NCI-H187 treated with DMSO at 0.1 percent for 48 hours (cell line): ENCODE measurements at places on chromosomes 7 and 10.

- DNase-seq = no peak
Observed at GRCh38 chr7:73921623-73922528, 60.9 kb downstream of the TMEM270 start.

DNA sequence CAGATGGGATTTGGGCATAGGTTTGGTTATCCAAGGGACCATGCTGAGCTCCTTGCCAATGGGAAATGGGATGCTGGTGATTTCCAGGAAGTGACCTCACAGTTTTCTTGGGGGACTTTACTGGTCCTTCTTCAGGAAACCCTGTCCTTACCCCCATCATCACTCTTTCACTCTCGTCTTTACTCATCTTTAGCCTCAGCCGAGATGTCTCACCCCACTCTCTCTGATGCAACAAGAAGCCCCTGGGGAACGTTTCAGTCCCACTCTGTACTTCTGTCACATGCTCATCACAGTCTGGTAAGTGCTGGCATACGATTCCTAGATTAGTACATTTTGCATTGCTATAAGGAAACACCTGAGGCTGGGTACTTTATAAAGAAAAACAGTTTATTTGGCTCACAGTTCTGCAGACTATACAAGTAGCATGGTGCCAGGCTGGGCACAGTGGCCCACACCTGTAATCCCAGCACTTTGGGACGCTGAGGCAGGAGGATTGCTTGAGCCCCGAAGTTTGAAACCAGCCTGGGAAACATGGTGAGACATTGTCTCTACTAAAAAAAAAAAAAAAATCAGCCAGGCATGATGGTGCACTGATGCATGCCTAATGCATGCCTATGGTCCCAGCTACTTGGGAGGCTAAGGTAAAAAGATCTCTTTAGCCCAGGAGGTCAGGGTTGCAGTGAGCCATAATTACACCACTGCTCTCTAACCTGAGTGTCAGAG, 63.5 kb upstream of the VKORC1L1 start:
- no peak for DNase-seq

GRCh38 chr7:1769286-1770200, 99.5 kb downstream of the ELFN1 start:
- DNase-seq = no peak

- no peak for DNase-seq
Observed at GRCh38 chr7:2814186-2814945, 29.7 kb downstream of the GNA12 start.

GRCh38 chr10:29471544-29471859, 163.3 kb downstream of the SVIL start:
- no peak for DNase-seq

- no peak for DNase-seq
Observed at GRCh38 chr10:62373995-62374861, at the start of gene ZNF365. TSS of gene ZNF365 (plus strand) at chr10:62374369. CDS start at chr10:62376194, 1,825 bp downstream.

- no peak for DNase-seq
Observed at GRCh38 chr10:93437086-93437945, 44.8 kb downstream of the MYOF start.

DNA sequence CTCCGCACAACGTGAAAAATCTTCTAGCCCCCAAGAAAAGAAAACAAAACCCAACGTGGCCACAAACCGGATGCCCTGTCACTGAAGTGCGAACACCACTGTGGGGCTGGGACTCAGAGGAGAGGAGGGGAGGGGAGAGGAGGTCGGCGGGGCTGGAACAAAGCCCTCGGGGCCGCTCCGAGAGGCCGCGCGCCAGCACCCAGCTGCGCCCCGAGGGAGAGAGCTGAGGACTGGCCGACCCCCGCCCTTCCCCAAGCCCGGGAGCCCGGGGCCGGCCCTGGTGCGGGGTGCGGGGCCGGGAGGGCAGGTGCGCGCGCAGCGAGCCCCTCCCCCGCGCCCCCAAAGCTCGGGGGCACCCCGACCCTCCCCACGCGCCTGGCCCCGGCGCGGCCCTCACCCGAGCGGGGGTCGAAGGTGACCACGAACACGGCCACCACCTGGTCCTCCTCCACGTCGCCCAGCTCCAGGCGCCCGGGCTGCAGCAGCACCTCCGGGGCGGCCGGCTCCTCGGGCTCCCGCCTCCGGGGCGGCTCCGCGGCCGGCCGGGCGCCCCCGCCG, 398 bp downstream of the DENND11 start:
- no peak for DNase-seq

- DNase-seq = no peak
Observed at GRCh38 chr7:72337390-72338167, 74.6 kb downstream of the CALN1 start.

DNA sequence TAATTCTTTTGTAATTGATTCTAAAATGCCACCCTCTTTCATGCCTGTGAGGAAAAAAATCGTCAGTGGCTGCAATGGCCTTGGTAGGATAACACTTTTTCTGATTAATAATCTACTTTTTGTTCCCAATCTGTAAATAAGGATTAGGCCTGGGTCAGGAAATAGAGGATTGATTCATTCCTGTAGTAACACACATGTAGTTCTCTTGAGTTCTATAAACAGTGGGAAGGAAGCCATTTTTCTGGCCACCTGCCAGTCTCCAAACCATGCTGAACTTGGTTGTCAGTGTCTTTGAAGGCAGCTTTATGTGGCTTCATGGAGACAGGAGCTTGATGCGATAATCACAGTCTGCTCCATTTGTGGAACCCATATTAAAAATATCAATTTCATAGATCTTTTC, 169.3 kb upstream of the NFE2L3 start:
- DNase-seq = no peak

DNA sequence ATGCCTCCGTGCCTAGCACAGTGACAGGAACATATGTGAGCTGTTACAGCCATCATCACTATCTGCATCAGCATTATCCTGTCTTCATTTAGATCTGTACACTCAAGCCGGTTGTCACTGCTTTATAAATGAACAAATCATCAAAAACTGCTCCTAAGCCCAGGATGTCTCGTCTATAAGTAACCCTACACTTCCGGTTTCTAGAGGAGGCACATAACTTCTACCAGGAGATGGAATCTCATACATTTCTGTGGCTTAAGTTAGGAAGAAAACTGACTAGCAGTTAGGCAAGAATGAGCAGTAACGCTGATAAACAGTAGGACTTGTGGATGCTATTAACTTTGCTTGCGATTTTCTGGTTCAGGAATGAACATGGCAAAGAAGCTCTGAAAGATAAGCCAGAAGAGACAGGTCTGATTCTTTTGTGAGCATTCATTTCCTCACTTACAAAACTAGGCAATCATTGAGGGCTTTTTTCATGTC, 1199.2 kb downstream of the SORCS3 start:
- DNase-seq = no peak

DNA sequence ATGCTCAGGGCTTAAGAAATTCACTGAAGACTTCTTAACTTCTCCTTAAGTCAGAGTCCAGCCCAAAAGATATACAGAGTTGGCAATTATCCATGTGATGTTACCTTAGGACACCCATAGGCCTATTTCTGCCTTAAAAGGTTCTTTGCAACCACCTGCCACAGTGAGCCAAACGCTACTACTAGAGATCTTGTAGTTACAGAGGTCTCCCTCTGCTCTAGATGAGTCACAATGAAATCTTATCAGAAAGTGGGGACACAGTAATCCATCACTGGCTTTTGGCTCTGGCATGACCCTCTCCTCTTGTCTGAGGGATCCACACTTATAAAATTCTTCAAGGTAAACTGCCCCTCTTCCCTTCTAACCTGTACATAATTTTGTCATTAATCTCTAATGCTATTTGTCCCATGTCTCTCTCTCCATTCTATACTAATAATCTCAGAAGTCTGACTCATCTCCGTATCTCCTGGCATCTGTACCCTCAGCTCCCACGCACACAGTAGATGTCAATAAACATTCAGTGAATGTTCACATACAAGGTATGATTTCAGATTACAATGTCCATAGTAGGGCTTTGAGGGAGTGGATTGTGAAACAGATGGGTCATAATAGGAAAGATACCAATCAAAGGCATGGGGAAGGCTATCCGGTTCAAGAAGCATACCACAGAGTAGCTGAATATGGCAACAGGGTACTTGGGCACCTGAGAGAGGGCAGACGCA, 112.1 kb downstream of the SGMS1 start:
- DNase-seq = no peak

GRCh38 chr7:108178398-108178797, 48.2 kb upstream of the LAMB4 start:
- peak; percentile 94 for DNase-seq

- DNase-seq = no peak
Observed at GRCh38 chr7:151410405-151411390, 860 bp upstream of the WDR86 start.

DNA sequence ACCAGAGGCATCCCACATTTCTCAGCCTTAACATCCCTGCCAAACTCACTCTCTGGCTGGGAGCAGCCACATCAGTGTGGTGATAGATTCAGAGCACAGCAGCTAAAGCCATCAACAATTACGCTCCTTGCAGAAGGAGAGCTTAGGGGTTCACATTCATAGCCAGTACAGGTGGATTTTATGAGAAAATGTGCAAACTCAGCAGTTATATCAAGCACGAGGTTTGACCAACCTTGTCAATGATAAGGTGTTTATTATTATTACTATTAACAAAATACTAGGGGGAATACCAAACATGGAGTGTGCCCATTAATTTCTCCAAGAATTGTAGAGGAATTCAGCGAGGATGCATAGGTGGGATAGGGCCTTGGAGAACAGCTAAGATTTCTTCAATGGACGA, 362.3 kb downstream of the WDR11 start:
- no peak for DNase-seq

DNA sequence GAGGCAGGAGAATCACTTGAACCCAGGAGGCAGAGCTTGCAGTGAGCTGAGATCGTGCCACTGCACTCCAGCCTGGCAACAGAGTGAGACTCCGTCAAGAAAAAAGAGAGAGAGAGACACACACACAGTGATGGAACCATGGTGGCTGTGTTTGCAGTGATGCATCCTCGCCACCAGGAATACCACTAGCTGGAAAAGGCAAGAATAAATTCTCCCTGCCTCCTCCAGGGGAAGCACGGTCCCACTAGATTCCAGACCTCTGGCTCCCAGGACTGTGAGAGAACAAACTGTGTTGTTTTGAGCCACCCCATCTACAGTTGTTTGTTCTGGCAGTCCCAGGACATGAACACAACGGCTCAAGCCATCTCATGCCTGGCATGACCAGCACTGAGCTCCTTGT, 320.3 kb upstream of the FOXK1 start:
- DNase-seq = no peak

- DNase-seq = no peak
Observed at GRCh38 chr7:120920591-120921274, 29.8 kb upstream of the ING3 start.

DNA sequence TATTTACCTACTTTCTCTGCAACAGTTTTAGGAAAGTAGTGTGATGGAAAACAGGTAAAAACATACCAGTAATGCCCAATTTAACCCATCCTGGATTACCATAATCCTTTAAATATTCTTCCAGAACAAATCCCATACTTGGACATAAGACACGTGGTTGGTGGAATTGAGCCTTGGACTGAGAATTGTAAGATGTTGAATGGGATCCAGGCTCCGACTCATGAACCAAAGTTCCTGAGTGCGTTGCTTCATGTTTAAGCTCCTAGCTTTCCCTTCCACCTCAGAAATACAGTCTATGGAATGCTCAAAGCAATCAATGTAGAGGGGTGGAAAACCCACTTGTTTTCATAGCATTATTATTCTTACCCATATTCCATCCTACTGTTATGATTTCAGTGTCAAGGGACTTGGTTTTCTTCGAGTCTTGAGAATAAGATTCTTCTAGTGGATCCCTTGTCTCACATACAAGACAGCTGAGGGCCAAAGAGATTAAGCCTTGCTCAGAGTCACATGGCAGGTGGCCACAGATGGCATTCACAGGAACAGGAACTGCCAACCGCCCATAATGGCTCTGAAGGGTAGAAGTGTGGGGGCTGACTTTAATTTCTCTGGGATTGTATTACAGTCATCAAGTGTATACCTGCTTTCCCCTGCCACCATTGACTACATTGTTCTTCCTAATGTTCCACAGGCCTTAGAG, 171.2 kb downstream of the GFRA1 start:
- no peak for DNase-seq

- DNase-seq = no peak
Observed at GRCh38 chr10:21184216-21184615, 287.1 kb upstream of the NEBL start.

DNA sequence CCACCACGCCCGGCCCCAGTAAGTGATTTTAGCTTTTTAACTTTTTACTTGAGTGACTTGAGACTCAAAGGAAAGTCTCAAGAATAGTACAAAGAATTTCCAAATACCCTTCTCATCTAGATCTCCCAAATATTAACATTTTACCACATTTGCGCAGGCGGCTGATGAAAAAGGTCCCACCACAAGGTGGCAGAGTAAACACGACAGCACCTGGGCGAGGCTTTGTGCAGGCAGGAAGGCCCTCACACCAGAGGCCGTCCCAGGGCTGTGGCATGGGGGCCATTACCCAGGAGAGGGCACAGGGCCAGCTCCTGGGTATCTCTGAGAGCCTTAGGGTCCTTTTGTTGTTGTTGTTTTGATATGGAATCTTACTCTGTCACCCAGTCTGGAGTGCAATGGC, 50.0 kb upstream of the WIPI2 start:
- no peak for DNase-seq

DNA sequence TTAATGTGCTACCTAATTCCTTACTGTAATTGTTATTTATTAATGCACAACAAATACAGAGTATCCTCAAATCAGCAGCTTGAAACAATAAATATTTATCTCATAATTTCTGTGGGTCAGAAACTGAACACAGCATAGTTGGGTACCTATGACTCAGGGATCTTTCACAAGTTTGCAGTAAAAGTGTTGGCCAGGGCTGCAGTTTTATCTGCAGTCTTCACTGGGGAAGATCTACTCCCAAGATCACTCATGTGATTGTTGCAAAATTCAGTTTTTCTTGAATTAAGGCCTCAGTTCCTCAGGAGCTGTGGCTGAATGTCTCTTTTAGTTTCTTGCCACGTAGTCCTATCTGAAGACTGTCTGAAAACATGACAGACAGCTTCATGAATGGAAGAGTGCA, 237.8 kb downstream of the ZWINT start:
- DNase-seq = no peak

GRCh38 chr7:88150033-88150432, 69.8 kb downstream of the SRI start:
- DNase-seq = no peak

- no peak for DNase-seq
Observed at GRCh38 chr10:90998733-90999511, 78.0 kb upstream of the ANKRD1 start.

- DNase-seq = no peak
Observed at GRCh38 chr7:28556025-28556424, 143.7 kb downstream of the CREB5 start.

GRCh38 chr7:65239707-65240352, 133.8 kb upstream of the ZNF92 start:
- no peak for DNase-seq

GRCh38 chr7:3895341-3896116, 594.5 kb downstream of the SDK1 start:
- DNase-seq = no peak

- no peak for DNase-seq
Observed at GRCh38 chr7:106041140-106041717, 70.9 kb downstream of the SYPL1 start.
